SJCRH30 (cell line): ENCODE measurements at places on chromosomes 1 and 21. TPM values are rescaled to one million over a fixed set of nuclear protein-coding genes. Genes with fewer than 3 reads are reported as not detected.

DNA sequence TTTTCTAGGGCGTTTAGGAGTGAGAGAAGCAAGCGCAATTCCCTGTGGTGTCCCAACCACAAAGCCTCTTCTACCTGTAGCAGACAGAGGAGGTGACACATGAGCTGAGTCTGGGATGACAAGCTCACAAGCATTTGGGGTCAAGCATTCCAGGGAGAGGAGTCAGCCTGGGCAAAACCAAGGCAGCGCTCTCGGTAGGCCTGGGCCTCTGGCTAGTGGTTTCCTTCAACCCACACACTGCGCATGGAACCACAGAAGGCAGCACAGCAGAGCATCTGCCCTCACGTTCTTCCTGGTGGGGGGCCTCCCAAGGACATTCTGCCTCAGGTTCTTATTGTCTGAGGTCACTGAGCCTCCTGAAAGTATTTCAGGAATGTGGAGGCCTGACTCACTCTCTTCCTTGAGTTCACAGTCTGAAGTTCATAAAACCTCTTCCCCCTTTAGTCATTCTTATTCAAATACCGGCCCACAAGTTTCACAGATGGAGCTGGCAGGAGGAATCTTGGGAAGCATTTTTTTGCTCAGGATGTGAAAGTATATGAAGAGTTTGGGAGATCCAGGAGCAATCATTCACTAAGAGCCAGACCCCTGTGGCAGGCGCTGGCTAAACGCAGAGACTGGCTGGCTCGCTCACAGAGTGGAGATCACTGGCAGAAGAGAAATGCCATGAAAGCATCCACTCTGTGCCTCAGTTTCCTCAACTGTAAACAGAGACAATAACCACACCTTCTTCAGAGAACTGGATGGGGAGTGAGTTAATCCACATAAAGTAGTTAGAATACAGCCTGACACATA is 26.8 kb downstream of the CCN1 start:
- H3K4me1 ChIP-seq: peaks cover 44% of the 10 kb centered on the region
- peak overlapping the region; percentile 69 for H3K27ac ChIP-seq
- H3K36me3 ChIP-seq: no peaks in the 10 kb centered on the region
- peak; percentile 87 for DNase-seq
- no peaks in the 10 kb centered on the region for H3K27me3 ChIP-seq

- H3K4me3 ChIP-seq: peak overlapping the region; percentile 89
- H3K27me3 ChIP-seq: no peaks in the 10 kb centered on the region
- H3K27ac ChIP-seq: peak overlapping the region; percentile 26
- peak; percentile 32 for DNase-seq
- H3K4me1 ChIP-seq: no peaks in the 10 kb centered on the region
- H3K36me3 ChIP-seq: no peaks in the 10 kb centered on the region
Measured at GRCh38 chr1:35808450-35809113, 766 bp downstream of the AGO4 start.

DNA sequence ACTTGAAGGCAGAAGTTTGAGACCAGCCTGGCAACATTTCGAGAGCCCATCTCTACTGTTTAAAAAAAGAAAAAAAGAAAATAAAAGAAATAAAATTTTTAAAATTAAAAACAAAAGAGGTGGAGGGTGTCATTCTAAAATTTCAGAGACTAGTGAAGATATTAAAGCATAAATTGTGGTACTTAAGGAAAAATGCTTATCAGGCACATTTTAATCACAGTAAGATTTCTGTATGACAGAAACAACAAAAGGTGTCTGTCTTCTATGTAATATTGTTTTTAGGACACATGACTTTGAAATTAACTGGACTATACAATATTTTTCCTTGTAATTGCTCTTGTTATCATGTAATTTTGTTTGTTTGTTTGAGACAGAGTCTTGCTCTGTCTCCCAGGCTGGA is 4.6 kb downstream of the WASF2 start:
- peaks cover 19% of the 10 kb centered on the region for H3K36me3 ChIP-seq
- H3K27me3 ChIP-seq: no peaks in the 10 kb centered on the region
- H3K4me1 ChIP-seq: peaks cover 10% of the 10 kb centered on the region; the same call in 1 of the 2 replicates
- H3K4me3 ChIP-seq: no peak overlapping the region
- no peak for DNase-seq

DNA sequence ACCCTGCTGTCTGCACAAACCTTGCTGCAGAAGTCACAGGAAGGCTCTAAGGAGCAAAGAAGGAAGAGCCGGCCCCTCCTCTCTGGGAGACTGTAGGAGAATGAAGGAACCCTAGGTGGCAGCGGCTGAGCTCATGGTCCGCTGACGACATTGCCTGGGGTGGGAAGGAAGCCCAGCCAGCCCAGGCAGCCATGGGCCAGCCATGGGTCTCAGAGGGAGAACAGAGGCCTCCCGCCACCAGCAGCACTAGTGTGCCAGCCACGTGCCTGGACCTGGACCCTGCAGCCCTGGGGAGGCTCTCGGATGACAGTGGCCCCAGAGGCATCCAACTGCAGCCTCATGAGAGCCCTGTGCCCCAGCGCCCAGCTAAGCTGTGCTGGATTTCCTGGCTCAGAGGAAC is 49.2 kb upstream of the POFUT2 start:
- H3K4me3 ChIP-seq: no peak overlapping the region
- H3K27me3 ChIP-seq: peaks cover 7% of the 10 kb centered on the region; the same call in 1 of the 2 replicates
- H3K4me1 ChIP-seq: peaks cover 11% of the 10 kb centered on the region; the same call in 1 of the 2 replicates
- DNase-seq: no peak

GRCh38 chr1:119582801-119583200 is 65.3 kb downstream of the ZNF697 start:
- no peak overlapping the region for H3K4me3 ChIP-seq
- peak; percentile 77 for DNase-seq
- no peaks in the 10 kb centered on the region for H3K27me3 ChIP-seq
- peaks cover 6% of the 10 kb centered on the region for H3K4me1 ChIP-seq
- H3K27ac ChIP-seq: no peak overlapping the region

GRCh38 chr1:3159121-3159520 is 90.1 kb downstream of the PRDM16 start:
- no peaks in the 10 kb centered on the region for H3K36me3 ChIP-seq
- peaks cover 5% of the 10 kb centered on the region; the same call in 1 of the 2 replicates for H3K27me3 ChIP-seq
- no peaks in the 10 kb centered on the region for H3K4me1 ChIP-seq
- DNase-seq: no peak
- no peak overlapping the region for H3K27ac ChIP-seq

- H3K27ac ChIP-seq: peak within 1 kb of the TSS; percentile 93
- no peaks in the 10 kb centered on the region for H3K27me3 ChIP-seq
- DNase-seq: peak; percentile 98
Measured at GRCh38 chr1:161198897-161199431, at the start of gene ADAMTS4. Gene ADAMTS4 (minus strand): TSS chr1:161199054. CDS start chr1:161198627, 427 bp downstream.

DNA sequence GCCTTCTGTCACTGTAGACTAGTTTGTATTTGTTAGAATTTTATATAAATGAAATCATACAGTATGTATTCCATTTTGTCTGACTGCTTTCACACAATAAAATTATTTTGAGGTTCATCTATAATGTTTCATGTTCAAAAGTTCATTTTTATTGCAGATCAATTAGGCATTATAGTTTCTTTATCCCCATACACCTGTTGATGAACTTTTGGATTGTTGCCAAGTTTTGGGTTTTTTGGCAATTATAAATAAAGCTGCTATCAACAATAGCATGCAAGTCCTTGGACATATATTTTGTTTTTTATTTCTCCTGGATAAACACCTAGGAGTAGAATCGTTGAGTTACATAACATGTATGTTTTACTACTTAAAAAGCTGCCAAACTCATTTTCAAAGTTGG is 47.1 kb upstream of the FAM3B start:
- no peak overlapping the region for H3K27ac ChIP-seq
- no peaks in the 10 kb centered on the region for H3K4me1 ChIP-seq
- no peaks in the 10 kb centered on the region for H3K27me3 ChIP-seq
- no peak for DNase-seq
- H3K36me3 ChIP-seq: no peaks in the 10 kb centered on the region

GRCh38 chr21:35627462-35627861 is 432.9 kb downstream of the SETD4 start:
- H3K4me1 ChIP-seq: peaks cover 29% of the 10 kb centered on the region
- H3K27ac ChIP-seq: no peak overlapping the region
- H3K36me3 ChIP-seq: no peaks in the 10 kb centered on the region
- H3K4me3 ChIP-seq: no peak overlapping the region
- DNase-seq: no peak

DNA sequence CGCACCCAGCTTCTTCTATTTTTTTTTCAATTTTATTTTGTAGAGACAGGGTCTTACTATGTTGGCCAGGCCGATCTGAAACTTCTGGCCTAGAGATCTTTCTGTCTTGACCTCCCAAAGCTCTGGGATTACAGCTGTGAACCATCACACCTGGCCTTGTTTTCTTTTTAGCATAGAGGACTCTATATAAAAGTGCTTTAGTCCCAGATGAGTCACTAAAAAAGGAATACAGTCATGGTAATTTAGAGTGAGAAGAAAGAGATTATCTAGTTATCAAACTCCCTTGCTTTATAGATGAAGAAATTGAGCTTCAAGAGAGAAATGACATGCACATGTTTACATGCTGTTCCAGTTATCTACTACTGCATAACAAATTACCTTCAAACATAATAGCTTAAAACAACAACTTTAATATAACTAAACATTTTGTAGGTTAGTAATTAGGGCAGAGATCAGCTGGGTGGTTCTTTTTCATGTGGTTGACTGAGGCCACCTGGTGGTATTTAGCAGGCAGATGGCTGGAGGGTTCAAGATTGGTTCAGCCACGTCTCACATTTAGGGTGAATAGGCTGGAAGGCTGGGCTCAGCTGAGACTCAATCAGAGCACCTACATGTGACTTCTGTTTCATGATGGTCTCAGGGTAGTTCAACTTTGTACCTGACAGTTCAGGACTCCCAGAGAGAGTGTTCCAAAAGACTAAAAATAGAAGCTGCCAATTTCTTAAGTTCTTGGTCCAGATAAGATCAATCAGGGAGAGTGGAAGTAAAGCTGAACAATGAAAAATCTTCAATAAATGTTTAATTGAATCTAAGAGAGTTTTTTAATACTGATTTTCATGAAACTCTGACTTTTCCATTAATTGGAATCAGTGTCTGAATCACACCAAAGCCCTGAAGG is 16.9 kb upstream of the MTF2 start:
- no peak overlapping the region for H3K27ac ChIP-seq
- no peaks in the 10 kb centered on the region for H3K36me3 ChIP-seq
- peak; percentile 36 for DNase-seq
- no peak overlapping the region for H3K4me3 ChIP-seq
- H3K27me3 ChIP-seq: no peaks in the 10 kb centered on the region
- H3K4me1 ChIP-seq: no peaks in the 10 kb centered on the region; the same call in 1 of the 2 replicates

DNA sequence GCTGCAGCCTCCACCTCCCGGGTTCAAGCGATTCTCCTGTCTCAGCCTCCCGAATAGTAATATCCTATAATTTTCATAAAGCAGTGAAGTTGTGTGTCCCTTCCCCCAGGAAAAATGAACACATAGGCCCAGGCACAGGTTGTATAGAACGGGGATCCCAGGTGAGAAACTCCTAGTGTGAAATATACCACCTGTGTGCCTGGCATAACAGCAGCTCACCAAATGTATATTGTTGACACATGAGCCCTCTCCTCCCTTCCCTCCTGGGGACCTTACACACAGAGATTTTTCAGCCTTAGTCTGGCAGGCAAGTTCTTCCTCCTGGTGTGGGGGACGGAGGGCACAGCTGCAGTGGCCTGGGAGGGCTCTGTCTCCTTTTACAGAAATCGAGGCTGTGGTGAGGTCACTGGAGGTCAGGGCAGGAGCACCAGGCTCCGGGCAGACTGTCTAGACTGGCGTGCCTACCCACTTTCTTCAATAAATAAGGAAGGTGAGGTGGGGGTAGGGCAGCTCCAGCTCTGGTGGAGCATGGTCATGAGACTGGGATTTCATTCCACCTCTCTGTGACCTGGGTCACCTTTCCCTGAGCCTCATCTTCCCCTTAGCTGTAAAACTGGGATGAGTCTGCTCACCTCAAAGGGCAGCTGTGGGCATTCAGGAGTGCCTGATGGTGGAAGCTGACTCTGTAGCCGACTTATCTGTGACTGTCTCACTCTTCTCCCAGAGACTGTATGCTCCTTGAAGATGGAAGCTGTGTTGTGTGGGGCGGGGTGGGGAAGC is 14.3 kb downstream of the RCC1 start:
- no peak overlapping the region for H3K27ac ChIP-seq
- no peak for DNase-seq
- H3K27me3 ChIP-seq: no peaks in the 10 kb centered on the region
- H3K36me3 ChIP-seq: peaks cover 11% of the 10 kb centered on the region

GRCh38 chr1:94612525-94613204 is 71.1 kb upstream of the F3 start:
- H3K36me3 ChIP-seq: no peaks in the 10 kb centered on the region
- H3K4me1 ChIP-seq: peaks cover 17% of the 10 kb centered on the region; the same call in 1 of the 2 replicates
- no peaks in the 10 kb centered on the region for H3K27me3 ChIP-seq
- H3K4me3 ChIP-seq: no peak overlapping the region
- no peak overlapping the region for H3K27ac ChIP-seq

GRCh38 chr1:62082456-62083363 is 111.9 kb upstream of the L1TD1 start:
- DNase-seq: peak; percentile 74
- H3K27me3 ChIP-seq: no peaks in the 10 kb centered on the region
- H3K4me1 ChIP-seq: no peaks in the 10 kb centered on the region
- H3K27ac ChIP-seq: no peak overlapping the region

- peaks cover 3% of the 10 kb centered on the region for H3K27me3 ChIP-seq
- DNase-seq: peak; percentile 19
- H3K36me3 ChIP-seq: no peaks in the 10 kb centered on the region
Measured at GRCh38 chr1:206975306-206975705, 5.0 kb upstream of the FCAMR start.

DNA sequence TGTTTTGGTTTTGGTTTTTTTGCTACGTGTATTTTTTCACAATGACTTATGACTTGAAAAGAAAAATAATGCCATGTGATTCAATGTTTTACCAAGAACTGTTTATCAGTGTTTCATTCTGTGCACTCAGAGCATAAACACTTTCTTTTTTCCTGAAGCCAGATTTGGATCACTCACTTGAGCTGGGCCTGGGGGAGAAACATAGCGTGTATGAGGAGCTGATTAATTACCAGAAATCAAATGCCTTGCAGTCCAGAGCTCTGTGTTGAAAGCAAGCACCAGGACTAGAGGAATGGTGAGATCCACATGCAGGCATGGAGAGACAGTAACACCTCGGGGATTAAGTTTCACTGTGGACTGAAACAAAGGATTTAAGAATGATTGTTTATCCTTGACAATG is 642.1 kb upstream of the ADGRL2 start:
- no peak overlapping the region for H3K27ac ChIP-seq
- peaks cover 6% of the 10 kb centered on the region for H3K4me1 ChIP-seq
- DNase-seq: no peak
- no peaks in the 10 kb centered on the region for H3K27me3 ChIP-seq
- H3K4me3 ChIP-seq: no peak overlapping the region

DNA sequence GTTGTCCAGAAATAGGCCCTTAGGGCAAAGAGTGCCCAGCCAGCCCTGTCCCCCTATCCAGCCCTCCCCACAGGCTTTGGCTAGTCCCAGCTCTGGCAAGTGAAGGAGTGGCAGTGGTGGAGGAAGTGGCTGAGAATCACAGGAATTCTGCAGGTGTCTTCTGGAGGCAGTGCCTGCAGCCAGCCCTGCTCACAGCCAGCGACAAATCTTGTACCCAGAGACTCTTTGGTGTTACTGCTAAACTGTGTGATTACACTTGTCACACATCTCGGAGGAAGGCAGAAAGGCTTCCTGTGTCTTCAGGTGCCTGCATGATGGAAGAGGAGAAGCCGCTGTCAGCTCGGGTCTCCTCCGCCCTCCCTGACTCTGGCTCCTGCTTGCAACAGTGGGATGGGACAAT is 71.6 kb upstream of the GRIK3 start:
- H3K4me3 ChIP-seq: no peak overlapping the region
- no peaks in the 10 kb centered on the region for H3K4me1 ChIP-seq
- no peak for DNase-seq

- peak overlapping the region; percentile 74 for H3K27ac ChIP-seq
- H3K27me3 ChIP-seq: no peaks in the 10 kb centered on the region
- no peaks in the 10 kb centered on the region for H3K36me3 ChIP-seq
- peak; percentile 91 for DNase-seq
Measured at GRCh38 chr1:6275826-6276782, 15.2 kb upstream of the GPR153 start.

VANGL1 gene
- 16.2 and 16.8 TPM in 2 replicates for total RNA-seq

IGSF9 gene
- 0.06 and 0.08 TPM in 2 replicates for total RNA-seq

AJAP1 gene
- total RNA-seq: not detected in 2 replicates

DOP1B gene
- 8.2 and 13.0 TPM in 2 replicates for total RNA-seq

EFNA3 gene
- total RNA-seq: 3.5 and 4.2 TPM in 2 replicates

SLC9C2 gene
- not detected in 2 replicates for total RNA-seq
